ENCODE measurements at places on chromosomes 1 and 21. TPM values are rescaled to one million over a fixed set of nuclear protein-coding genes. Genes with fewer than 3 reads are reported as not detected.

GRCh38 chr21:38443110-38443509 lies 55.2 kb downstream of the ERG start:
- no peak for DNase-seq

CHRNB2 gene
- not detected for total RNA-seq

DNA sequence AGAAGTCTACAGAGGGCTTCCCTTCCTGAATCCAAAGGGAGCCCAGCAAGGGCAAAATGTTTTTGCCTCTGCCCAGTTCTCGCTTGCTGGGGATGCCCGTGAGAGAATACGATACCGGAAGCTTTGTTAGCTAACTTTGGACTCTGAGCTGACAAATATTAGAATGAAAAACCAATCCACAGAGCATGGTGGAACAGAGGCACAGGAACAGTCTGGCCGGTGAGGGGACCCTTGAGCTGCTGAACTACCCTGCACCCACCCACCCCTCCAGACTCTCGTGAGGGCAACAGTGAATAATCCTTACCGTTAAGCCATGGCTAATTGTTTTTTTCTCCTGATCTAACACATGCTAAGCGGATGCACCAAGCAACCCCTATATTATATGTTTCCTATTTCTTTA lies 76.3 kb upstream of the AKT3 start:
- DNase-seq: no peak

YBX1 gene
- 800 TPM for total RNA-seq

NID1 gene
- 51.2 TPM for total RNA-seq

GRCh38 chr1:20430355-20431175 lies 55.4 kb downstream of the CAMK2N1 start:
- no peak for DNase-seq

- no peak for DNase-seq
Measured at GRCh38 chr21:45735259-45736000, 91.9 kb downstream of the PCBP3 start.

DNA sequence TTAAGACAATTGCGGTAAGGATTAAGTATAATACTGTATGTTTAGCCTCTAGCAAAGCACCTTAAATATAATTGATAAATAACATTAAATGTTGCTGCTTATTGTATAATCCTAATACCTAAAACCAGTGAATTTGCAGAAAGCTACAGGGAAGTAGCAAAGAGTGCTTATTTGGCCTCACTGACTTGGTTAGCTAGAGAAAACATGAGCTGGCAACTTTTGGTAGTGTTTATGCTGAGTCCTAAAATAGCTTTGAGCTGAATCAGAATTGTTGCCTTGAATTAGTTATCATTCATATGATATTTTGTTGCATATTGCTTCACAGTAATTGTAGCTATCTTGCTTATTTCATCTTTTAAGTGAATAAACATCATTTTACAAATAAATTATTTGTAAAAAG lies 3.5 kb downstream of the TRIM67 start:
- DNase-seq: no peak

GRCh38 chr21:29798840-29799239 lies 141.0 kb downstream of the GRIK1 start:
- DNase-seq: no peak

SLC2A5 gene
- 2.1 TPM for total RNA-seq

S100A7 gene
- not detected for total RNA-seq

DNA sequence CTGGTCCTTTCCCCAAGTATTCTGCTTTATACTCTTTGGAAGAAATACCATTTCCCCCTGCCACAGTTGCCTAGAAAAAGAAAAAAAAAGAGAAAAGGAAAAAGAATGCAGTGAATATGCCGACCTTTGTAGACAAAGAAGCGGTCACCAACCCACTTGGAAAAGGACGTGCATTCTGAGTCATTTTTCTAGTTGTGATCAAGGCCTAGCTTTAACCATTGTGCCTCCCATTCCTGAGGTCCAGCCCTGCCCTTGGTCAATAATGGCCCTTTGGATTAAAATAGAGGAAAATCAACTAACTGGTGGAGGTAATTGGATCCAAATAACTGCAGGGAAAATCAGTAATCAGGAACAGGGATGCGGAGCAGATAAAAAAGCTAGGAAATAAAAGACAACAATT lies 24.8 kb downstream of the S1PR1 start:
- no peak for DNase-seq

- no peak for DNase-seq
Measured at GRCh38 chr1:1427106-1427819, 6.2 kb upstream of the ANKRD65 start.

DNA sequence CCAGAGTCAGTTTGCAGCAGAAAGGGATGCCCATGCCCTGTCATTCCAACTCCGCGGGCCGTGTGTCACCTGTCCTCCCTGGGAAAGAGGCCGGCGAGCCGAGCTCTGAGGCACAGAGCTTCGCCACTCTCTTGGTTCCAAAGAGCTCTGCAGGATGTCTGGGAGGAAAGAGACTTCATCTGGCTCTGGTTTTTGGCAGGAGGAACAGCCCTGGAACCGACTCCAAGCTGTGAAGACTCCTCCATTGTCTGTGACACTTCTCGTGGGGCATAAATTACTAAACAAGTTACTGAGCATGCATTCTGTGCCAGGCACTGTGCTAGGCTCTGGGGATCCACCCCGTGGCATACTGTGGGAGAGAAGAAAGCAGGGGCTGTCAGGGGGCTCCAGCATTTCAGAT lies 3.9 kb upstream of the FAM151A start:
- no peak for DNase-seq

CD53 gene
- 12.3 TPM for total RNA-seq

- DNase-seq: no peak
Measured at GRCh38 chr21:31136891-31137290, 98.6 kb upstream of the KRTAP19-8 start.

GJC2 gene
- 1.6 TPM for total RNA-seq

DNA sequence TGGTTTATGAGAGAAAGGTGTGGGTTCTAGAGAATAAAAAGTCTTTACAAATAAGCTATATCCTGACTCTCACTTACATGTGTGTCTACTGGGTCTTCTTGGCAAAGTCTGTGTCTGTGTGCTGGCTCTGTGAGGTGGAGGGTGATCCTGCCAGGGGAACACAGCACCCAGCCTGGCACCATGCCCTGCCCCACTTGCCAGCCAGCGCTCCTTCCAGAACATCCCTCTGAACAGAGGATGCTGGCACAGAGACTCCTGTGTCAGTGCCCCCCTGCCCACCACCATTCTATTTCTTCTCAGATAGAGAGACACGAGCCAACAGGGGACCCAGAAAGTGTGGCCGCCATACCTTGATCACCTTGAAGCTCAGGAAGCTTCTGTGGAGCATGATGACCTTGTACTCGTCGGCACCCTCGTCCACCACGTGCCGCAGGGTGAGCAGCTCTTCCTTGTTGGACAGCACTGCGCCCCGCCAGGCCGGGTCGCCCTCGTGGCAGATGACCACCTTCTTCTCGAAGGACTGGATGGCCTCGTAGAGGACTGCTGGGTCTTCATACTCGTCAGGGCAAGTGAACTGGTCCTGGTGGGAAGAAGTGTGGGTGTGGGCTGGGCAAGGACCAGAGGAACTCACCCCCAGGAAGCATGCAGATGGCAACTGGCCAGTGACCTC lies 49.7 kb downstream of the NTPCR start:
- DNase-seq: peak; percentile 72

DNA sequence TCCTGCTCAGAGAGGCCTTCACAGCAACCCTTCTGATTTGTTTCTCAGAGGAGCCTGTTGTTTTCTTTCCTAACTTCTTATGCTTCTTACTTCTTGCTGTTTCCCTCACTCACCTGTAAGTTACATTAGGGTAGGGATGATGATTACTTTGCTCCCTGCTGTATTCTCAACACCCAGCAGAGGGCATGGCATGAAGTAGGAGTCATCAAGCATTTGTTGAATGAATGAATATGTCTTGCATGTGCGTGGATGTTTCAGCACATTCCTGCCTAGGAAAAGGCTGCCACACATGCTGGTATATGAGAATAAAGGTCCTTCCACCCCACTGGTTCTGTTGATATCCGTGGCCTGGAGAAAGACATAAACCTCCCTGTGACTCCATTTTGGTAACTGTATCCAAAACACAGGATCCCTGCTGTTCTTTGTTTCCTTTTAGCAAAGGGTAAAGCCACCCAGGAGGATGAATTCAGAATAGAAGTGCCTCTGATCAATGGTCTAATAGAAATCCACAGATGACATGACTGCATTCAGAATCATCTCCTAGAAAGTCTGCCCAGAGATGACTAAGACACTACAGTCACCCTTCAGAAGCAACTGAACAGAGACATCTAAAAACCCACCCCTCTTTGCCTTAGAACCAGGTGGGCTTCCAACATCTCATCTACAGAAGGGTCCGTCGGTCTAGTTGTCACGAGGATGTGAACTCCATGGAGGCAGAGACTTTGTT lies 168.8 kb downstream of the ZSCAN20 start:
- no peak for DNase-seq

GRCh38 chr1:115056395-115056798 lies 26.8 kb downstream of the TSHB start:
- no peak for DNase-seq

TNFRSF1B gene
- 13.7 TPM for total RNA-seq

F5 gene
- total RNA-seq: 21.2 TPM

NTMT2 gene
- total RNA-seq: 4.1 TPM

CAPZA1 gene
- 20.7 TPM for total RNA-seq

SLC19A2 gene
- total RNA-seq: 15.6 TPM

SMIM1 gene
- total RNA-seq: 17.3 TPM

GRCh38 chr1:176983731-176984130 lies 180.8 kb downstream of the ASTN1 start:
- no peak for DNase-seq

DNA sequence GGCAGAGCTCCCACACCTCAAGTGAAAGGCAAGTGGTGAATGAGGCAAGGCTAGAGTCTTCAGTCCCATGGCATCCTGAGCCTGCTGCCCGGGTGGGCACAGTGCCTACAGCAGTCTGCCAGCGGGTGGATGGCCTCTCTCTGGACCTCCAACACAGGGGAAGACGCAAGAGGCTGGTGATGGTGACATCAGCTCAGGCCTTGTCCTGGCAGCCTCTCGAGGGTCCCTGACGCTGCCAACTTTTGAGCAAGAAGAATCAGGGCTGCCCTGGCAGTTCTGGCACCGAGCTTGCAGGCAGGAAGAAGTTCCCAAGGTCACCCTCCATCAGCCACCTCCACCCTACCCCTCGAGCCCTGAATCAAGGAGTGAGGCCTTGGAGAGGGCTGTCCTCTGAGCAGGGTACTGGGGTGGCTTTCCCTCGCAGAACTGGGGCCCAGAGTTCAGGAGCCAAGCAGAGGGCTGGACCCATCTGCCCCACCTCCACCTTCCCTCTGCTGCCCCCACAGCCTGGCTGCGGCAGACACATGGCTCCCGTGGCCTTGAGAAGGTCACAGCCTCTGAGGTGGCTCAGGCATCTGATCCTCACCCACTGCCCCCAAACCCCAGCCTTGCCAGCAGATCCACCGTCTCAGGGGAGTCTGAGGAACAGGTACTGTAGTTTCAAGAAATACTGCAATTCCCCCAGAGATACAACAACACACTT lies 5.8 kb downstream of the RAP1GAP start:
- DNase-seq: peak; percentile 51

DNA sequence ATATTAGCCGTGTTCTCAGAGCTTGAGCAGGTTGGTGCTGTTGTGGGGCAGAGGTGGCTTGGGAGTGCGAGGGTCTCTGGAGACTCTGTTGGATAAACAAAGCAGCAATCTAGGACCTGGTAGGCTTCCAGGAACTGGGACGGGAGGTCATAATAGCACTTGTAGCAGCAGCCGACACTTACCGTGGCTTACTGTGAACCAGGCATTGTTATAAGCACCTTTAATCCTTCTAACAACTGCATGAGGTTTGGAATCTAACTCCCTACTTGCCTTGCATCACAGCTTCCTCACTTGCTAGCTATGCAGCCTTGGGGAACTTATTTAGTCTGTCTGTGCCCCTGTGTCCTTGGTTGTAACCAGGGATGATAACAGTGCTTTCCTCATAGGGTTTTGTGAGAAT lies 94.9 kb downstream of the NAV1 start:
- DNase-seq: no peak

DNA sequence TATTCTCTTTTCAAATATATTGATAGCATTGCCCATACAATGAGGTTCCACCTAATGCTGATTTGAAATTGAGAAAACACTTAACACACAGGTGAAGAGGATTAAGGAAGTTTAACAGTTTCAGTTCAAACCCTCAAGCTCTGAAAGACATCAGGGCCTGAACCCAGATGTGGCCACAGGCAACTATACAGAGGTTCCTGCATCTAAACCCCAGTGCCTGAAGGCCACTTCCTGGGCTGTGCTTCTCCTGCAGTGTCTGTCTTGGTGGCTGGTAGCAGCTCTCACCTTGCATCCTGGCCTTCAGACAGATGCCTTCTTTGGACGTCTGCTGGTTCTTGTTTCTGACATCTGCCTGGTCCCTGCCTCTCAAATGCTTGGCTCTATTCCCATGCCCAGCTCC lies 25.1 kb upstream of the NGF start:
- no peak for DNase-seq

WNT2B gene
- 1.2 TPM for total RNA-seq

- no peak for DNase-seq
Measured at GRCh38 chr1:21875621-21876063, 61.5 kb downstream of the HSPG2 start.

- DNase-seq: no peak
Measured at GRCh38 chr1:247429496-247429895, 13.5 kb downstream of the NLRP3 start.

DNA sequence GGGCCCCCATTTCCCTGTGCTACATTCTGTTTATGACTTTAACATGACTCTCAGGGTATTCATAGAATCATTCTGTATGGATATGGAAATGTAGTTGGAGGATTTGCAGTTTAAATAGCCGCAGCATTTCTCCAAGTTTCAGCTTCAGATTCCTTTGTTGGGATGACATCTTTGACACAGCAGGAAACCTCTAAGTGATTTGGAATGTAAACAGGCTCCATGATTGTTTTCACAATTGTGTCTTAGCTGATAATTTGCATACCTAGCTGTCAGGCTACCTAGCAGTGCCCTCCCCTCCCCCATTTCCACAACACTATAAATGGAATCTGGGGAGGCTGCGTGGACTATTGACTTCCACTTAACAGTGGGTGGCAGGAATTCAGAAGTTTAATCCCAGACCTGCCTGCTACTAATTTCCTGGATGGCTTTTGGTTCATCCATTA lies 290.2 kb downstream of the HLX start:
- DNase-seq: no peak

DNA sequence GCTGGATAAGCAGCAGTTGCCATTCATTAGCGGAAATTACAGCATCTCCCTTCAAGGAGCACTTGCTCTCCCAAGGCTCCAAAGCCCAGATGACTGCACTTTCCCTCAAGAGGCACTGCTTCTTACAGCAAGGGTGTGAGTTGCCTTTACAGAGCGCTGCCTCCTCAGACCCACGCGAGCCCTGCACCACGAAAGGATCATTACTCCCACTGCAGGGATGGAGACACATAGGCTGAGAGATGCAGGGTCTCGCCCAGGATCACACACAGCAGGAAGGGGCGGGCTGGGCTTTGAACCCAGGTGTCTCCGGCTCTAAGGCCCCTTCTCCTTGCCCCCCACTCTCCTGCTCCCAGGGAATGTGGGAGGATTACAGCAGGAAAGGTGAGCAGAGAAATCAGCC lies 405.5 kb downstream of the MATN1 start:
- DNase-seq: no peak

- no peak for DNase-seq
Measured at GRCh38 chr1:244653439-244654107, 647 bp downstream of the DESI2 start.

CD48 gene
- total RNA-seq: 0.91 TPM

- no peak for DNase-seq
Measured at GRCh38 chr1:193787061-193787460, 600.6 kb upstream of the B3GALT2 start.

PLA2G2D gene
- total RNA-seq: not detected

- DNase-seq: no peak
Measured at GRCh38 chr1:39369565-39369964, 121.9 kb upstream of the BMP8A start.

Measured in Right ventricle myocardium superior (tissue), 1 donor.